Neural crest cell (in vitro differentiated cells): ENCODE measurements at places on chromosomes 5 and 9.

- peaks cover 69% of the 10 kb centered on the region for H3K27me3 ChIP-seq
- DNase-seq, result no peak
- peak overlapping the region; percentile 85 for H3K4me3 ChIP-seq
- H3K4me1 ChIP-seq, result peaks cover 20% of the 10 kb centered on the region
- no peak overlapping the region for H3K27ac ChIP-seq
Observed at GRCh38 chr9:17907779-17908508, 329.1 kb downstream of the SH3GL2 start.

- no peaks in the 10 kb centered on the region for H3K36me3 ChIP-seq
- no peaks in the 10 kb centered on the region for H3K27me3 ChIP-seq
- peaks cover 7% of the 10 kb centered on the region for H3K4me1 ChIP-seq
- no peak overlapping the region for H3K27ac ChIP-seq
- H3K4me3 ChIP-seq, result no peak overlapping the region
Observed at GRCh38 chr9:126490871-126491567, 122.7 kb upstream of the LMX1B start.

DNA sequence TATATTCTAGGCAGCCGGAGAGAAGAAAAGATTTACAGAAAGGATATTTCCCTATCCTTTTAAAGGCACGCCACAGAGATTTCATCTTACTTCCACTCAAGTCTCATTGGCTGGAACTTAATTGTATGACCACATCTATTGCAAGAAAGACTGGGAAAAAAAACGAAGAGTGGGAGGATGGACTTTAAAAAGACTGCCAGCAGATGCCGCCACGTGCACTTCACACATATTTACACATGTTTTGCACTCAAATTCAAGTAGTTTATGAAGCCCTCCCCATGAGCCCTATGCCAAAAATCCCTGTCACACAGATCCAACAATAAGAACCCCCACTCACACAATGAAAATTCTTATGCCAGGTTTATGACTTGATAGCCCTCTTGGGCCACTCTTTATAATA is 138.5 kb upstream of the TYRP1 start:
- H3K36me3 ChIP-seq, result no peaks in the 10 kb centered on the region
- no peak overlapping the region for H3K4me3 ChIP-seq

GRCh38 chr9:35948901-35949318 is 9.0 kb downstream of the OR2S2 start:
- H3K27me3 ChIP-seq, result peaks cover 54% of the 10 kb centered on the region
- no peak for DNase-seq
- H3K4me1 ChIP-seq, result peaks cover 5% of the 10 kb centered on the region
- H3K36me3 ChIP-seq, result no peaks in the 10 kb centered on the region
- H3K4me3 ChIP-seq, result no peak overlapping the region
- H3K27ac ChIP-seq, result no peak overlapping the region

- no peaks in the 10 kb centered on the region for H3K36me3 ChIP-seq
- no peaks in the 10 kb centered on the region for H3K4me1 ChIP-seq
- H3K4me3 ChIP-seq, result no peak overlapping the region
- H3K27me3 ChIP-seq, result no peaks in the 10 kb centered on the region
- no peak for DNase-seq
Observed at GRCh38 chr9:108850293-108850897, 5.4 kb downstream of the ACTL7B start.

- H3K4me3 ChIP-seq, result no peak overlapping the region
- no peaks in the 10 kb centered on the region for H3K27me3 ChIP-seq
- H3K27ac ChIP-seq, result no peak overlapping the region
Observed at GRCh38 chr9:13805546-13805945, 508.4 kb downstream of the NFIB start.

GRCh38 chr5:149320791-149321330 is 24.4 kb upstream of the GRPEL2 start:
- no peak overlapping the region for H3K4me3 ChIP-seq
- no peak overlapping the region for H3K27ac ChIP-seq
- DNase-seq, result no peak
- no peaks in the 10 kb centered on the region for H3K4me1 ChIP-seq

DNA sequence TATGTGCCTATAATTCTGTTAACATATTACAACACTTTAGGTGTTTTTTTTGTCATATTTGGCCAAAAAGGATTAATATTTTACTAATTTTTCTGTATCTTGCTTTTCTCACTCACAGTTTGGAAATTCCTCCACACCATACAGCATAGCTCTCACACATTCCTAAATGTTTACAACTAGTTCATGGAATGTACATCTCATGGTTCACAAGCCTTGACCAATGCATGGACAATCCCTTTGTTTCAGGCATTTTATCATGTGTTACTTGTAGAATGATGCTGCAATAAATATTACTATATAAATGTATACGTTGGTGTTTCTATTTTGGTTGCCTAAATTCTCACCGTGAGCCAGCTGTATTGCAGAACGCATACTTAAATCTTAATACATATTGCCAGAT is 80.5 kb upstream of the SPATA31C2 start:
- peaks cover 5% of the 10 kb centered on the region for H3K4me1 ChIP-seq
- H3K27ac ChIP-seq, result no peak overlapping the region
- H3K27me3 ChIP-seq, result no peaks in the 10 kb centered on the region
- H3K36me3 ChIP-seq, result no peaks in the 10 kb centered on the region
- no peak for DNase-seq

DNA sequence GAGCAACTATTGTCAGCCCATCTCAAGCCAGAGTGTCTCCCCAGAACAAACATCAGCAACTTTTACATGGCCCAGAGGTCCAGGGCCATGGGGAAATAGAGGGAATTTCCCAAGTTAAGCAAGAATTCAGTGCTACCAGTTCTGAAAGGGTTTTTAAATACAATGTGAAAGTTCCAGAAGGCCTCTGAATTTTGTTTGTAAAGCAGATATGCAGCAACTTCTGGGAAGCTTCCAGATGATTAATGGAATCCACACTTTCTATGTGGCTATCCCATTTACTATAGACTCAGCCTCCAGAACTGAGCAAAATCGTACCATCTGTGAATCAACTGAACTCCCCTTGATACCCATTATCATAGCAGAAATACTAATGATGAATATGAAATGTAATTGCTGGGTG is 93.8 kb downstream of the FEM1C start:
- no peak overlapping the region for H3K4me3 ChIP-seq
- no peaks in the 10 kb centered on the region for H3K36me3 ChIP-seq
- no peak overlapping the region for H3K27ac ChIP-seq
- no peak for DNase-seq
- H3K27me3 ChIP-seq, result no peaks in the 10 kb centered on the region
